Astrocyte (in vitro differentiated cells and primary cell): ENCODE measurements at places on chromosomes 6 and 20. TPM values are rescaled to one million over a fixed set of nuclear protein-coding genes. Genes with fewer than 3 reads are reported as not detected.

PRL gene
- total RNA-seq = not detected in 2 replicates

- DNase-seq = no peak
Measured at GRCh38 chr6:137269347-137269746, 50.2 kb upstream of the IFNGR1 start.

- no peak for DNase-seq
Measured at GRCh38 chr6:148548749-148549140, 198.1 kb upstream of the UST start.

- no peak for DNase-seq
Measured at GRCh38 chr20:49983123-49983847, 505 bp downstream of the SNAI1 start.

GRCh38 chr6:109861946-109862345 is 116.2 kb upstream of the GPR6 start:
- no peak for DNase-seq

TTK gene
- total RNA-seq = 3.3 and 4.9 TPM in 2 replicates

TMEM217 gene
- total RNA-seq = 7.3 and 8.2 TPM in 2 replicates

GRCh38 chr20:61837200-61837599 is 228.5 kb downstream of the TAF4 start:
- DNase-seq = no peak
